CD4-positive, alpha-beta T cell treated with Interleukin-6 at 100 ng/mL for 8 hours (primary cell): ENCODE measurements at places on chromosomes 3 and 15.

DNA sequence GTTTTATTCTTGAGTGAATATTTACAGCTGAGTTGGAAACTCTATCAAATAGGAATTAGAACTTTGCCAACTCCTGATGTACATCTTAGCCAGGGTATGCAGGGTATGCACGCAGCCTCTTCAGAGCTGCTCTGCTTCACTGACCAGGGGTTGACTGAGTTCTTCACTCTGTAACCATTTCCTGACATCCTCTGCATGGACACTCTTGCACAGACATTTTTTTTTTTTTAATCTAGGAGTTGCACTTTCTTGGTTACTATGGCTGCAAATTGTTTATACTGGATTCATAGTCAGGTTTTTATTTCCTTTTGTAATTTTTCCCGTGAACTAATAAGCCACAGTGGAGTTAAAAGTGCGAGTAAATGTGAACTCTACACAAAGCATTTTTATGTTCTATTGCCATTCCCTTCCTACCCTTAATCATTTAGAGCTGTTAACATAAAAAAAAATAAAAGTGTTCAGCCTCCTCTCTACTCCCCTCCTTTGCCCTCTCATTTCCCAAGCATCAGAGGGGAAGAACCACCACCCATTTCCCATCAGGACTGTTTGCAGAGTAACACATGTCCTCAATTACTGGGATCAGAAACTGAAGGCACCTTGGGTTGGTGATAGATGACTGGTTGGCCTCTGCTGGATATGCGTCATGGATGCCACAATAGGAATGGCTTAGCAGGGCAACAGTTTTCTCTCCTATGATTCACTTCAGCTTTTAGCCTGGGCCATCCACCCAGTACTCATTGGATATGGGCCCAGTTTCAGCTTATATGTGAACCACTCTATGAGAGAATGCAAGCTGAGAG is 54.0 kb downstream of the DUT start:
- DNase-seq = no peak

DNA sequence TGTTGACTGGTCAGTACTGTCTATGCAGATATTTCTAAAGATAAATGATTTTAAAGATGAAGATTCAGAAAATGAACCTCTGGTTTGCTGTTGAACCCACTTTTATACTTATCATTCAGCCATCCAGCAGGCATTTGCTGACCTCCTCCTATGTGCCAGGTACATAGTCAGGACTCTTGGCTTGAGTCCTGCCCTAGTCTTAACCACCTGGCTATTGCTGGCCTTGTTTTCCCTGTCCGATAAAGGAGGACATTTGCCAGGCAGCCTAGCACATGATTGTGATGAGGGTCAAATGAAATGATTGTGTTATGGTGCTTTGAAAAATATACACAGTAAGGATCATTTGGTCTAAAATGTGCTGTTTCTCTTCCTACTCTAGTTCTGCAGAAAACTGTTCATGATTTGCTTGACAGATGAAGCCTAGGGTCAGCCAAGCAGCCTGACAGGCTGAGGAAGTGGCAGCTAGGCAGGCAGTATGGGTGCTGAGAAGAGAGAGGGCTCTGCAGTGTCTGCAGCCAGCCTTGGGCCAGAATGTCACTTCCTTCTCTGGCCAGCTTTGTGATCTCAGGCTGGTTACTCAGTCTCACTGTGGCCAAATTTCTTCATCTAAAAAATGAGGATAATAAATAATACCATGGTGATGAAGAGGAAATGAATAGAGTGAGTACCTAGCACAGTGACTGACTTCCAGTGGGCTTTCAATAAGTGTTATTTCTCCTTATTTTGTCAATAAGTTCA is 13.8 kb downstream of the EXOSC7 start:
- DNase-seq = no peak

DNA sequence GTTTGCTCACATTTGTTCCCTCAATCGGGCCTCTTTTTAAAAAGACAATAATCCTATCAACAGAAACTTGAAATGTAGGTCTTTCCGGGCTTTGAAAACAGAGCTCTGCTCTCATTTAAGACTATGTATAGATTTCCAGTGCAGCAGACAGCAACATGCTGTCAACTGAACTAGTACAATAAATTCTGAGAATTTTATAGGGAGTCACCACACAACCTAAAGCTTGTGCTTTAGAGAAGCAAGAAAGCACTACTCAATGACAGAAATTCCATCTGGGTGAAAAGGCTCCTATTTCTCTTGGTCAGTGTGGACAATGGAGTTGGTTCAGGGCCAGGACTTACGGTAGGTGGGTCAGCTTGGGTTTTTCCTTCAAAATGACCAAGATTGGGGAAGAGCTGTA is 583.5 kb downstream of the ROBO1 start:
- no peak for DNase-seq

GRCh38 chr3:128077202-128077624 is 25.0 kb downstream of the SEC61A1 start:
- DNase-seq = no peak

GRCh38 chr3:142180761-142181362 is 31.5 kb upstream of the TFDP2 start:
- DNase-seq = no peak

GRCh38 chr3:60277361-60277800 is 973.9 kb downstream of the FHIT start:
- DNase-seq = no peak

- DNase-seq = no peak
These were observed 402.8 kb upstream of the SGO1 start for GRCh38 chr3:20588781-20589180.

GRCh38 chr15:68375191-68375631 is 56.8 kb downstream of the ITGA11 start:
- DNase-seq = no peak
